ENCODE measurements at places on chromosomes 16 and 17.
A peak's percentile ranks its signal among the peaks of the same experiment; 100 is the strongest.

DNA sequence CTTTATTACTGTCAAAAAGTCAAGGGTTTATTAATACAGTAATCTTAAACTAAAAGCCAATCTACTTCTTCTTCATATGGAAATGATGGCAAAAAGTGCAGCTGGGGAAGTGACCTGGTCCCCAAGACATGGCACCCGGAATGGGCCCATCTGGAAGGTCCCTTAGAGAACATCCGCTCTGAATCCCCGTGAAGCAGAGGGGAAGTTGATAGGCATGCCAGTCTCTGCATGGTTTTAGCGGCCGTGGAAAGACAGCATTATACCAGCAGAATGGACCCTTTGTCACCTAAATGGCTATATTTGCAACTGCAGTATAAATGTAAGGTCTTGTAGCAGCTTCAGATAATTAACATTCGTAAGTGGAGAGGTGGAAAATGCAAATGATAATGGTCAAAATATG, 32.4 kb downstream of the COTL1 start:
- no peak for DNase-seq

DNA sequence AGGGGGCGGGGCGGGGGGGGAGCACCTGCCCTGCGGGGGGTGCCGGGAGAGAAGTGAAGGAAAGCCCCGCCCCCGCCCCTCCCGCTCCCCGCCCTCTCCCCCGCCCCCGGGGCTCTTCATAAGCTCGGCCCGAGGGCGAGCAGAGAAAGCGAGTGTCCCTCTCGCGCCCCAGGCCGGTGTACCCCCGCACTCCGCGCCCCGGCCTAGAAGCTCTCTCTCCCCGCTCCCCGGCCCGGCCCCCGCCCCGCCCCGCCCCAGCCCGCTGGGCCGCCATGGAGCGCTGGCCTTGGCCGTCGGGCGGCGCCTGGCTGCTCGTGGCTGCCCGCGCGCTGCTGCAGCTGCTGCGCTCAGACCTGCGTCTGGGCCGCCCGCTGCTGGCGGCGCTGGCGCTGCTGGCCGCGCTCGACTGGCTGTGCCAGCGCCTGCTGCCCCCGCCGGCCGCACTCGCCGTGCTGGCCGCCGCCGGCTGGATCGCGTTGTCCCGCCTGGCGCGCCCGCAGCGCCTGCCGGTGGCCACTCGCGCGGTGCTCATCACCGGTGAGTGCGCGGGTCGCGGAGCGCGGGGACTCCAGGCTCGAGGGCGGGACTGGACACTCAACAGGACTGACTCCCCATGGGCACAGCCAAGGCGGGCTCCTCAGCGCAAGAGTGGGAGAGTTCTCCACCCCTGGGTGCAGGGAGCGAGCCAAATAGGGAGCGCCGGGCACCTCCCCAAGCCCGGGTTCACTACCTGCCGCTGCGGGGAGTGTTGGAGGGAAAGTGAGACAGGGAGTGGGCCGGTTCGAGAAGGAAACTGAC, at the start of gene HSD11B2:
Gene HSD11B2, plus strand, starts transcription at position 145 of the 798 bp plus-strand sequence. Its CDS starts 128 bp downstream, at position 273.
- peak; percentile 72 for DNase-seq

DNA sequence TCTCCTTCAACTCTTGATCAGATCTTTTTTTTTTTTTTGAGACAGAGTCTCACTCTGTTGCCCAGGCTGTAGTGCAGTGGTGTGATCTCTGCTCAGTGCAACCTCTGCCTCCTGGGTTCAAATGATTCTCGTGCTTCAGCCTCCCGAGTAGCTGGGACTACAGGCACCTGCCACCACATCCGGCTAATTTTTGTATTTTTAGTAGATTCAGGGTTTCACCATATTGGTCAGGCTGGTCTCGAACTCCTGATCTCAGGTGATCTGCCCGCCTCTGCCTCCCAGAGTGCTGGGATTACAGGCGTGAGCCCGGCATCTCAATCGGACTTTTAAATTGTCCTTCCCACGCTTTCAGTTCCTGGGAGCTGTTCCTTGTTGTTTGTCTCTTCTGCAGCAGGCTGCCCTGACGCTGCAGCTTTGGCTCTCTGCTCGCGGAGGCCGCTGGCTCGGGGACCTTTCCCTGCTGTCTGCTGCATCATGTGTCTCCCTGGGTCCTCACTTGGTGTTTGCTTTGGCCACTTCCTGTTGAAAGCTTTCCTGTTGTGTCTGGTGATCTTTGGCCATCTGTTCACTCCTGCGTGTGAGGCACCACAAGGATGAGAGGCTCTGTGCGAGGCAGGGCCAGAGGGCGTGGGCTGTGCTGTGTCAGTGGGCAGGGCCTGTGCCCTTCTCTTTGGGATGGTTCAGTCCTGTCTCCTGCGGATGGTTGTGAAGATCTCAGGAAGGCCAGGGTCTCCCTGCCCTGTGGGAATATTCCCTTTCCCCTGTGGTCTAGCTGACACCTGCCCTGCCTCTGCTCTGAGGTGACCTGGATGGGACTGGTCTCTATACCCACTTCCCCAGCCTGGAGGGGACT, 18.4 kb upstream of the CAPN15 start:
- DNase-seq = no peak

- DNase-seq = no peak
These were observed 28.3 kb downstream of the TRPV2 start for GRCh38 chr17:16443511-16444257.

- no peak for DNase-seq
These were observed 59.0 kb upstream of the NKD1 start for GRCh38 chr16:50489182-50489581.

- no peak for DNase-seq
These were observed 9.4 kb downstream of the C16orf89 start for GRCh38 chr16:5056352-5056751.

- DNase-seq = no peak
These were observed 907.0 kb downstream of the KCNJ18 start for GRCh38 chr17:22599322-22599721.

GRCh38 chr17:40499551-40500189, 1.8 kb downstream of the TNS4 start:
- no peak for DNase-seq

- DNase-seq = no peak
These were observed 157.5 kb downstream of the ZNF423 start for GRCh38 chr16:49698453-49698815.

- DNase-seq = no peak
These were observed 141.2 kb downstream of the AATF start for GRCh38 chr17:37089956-37090355.

DNA sequence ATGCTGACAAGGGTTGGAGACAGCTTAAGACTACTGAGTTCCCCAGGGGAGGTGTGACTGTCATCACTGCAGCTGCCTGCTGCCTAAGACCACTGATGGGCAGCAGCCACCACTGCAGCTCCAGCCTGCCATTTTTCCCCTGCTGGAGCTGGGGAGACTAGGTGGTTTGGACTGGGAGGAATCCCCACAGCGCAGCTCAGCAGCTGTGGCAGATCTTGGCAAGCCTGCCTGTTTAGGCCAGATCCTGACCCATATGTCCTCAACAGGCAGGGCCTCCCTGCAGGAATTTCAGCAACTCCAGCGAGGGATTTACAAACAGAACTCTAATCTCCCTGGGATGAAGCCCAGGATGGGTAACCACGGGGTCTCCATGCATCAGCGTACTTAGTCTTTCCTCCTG, 356.4 kb upstream of the TOM1L1 start:
- no peak for DNase-seq

- DNase-seq = no peak
These were observed 7.5 kb upstream of the IL21R start for GRCh38 chr16:27394516-27394915.

GRCh38 chr17:27906226-27906580, 13.0 kb upstream of the LYRM9 start:
- DNase-seq = no peak

- DNase-seq = no peak
These were observed 15.0 kb downstream of the OR1A1 start for GRCh38 chr17:3222505-3222904.

DNA sequence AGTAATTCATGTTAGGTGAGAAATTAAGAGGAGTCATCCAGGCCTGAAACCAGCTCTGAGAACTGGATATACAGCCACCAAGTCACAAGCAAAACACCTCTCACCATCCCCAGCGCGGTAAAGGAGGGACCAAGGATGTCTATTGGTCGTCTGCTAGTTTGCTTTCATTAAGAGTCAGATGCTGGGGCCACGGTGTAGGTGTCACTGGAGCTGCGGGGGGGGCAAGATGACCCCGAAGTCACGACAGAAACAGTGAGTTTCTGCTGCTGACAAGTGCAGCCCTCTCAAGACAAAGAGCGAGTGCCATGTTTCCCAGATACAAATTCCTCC, 790 bp downstream of the NCBP3 start:
- no peak for DNase-seq

GRCh38 chr17:83009414-83010205, 69.8 kb upstream of the METRNL start:
- DNase-seq = no peak

DNA sequence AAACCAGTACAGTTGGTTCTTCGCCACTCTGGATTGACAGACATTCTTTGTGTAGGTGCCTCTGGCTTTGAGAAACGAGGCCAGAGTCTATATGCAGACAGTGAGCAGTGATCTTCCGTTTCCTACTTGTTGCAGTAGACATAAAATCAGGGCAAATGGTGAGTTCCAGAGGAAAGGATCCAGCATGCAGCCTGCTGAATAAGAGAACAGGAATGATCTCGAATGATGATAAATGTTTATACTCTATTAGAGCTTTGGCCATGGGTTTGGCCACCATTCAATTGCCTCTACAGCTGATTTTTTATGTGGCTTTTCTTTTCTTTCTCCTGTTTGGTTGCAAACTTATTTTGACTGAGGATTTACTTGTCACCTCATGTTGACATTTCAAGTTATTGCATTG, 286.7 kb downstream of the IRX3 start:
- DNase-seq = no peak

DNA sequence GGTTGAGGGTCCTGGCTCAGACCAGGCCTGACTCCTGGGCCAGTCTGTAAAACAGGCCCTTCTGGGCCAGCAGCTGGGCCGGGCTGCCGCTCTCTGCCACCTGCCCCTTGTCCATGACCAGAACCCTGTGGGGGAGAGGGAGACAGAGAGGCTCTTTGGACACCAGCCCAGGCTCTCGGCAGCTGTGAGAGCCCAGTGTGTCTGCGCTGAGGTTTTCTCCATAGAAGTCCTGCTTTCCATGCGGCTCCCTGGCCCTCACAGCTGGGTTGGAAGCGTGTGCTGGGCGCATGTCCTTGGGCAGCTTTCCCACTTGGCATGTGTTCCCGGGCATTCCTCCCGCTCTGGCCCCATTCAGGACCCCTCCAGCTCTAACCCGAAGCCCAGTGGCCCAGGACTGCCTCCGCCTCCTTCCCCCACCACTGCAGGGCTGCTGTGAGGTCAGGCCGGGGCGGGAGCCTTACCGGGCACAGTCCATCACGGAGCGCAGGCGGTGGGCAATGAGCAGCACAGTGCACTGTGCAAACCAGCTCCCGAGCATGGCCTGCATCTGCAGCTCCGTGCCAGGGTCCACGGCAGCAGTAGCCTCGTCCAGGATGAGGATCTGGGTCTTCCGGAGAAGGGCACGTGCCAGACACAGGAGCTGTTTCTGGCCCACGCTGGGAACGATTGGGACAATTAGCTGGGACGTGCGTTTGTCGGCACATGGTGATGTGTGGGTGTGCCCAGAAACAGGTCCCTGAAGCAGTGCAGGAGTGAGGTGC, 73.0 kb downstream of the ABCC6 start:
- DNase-seq = no peak

DNA sequence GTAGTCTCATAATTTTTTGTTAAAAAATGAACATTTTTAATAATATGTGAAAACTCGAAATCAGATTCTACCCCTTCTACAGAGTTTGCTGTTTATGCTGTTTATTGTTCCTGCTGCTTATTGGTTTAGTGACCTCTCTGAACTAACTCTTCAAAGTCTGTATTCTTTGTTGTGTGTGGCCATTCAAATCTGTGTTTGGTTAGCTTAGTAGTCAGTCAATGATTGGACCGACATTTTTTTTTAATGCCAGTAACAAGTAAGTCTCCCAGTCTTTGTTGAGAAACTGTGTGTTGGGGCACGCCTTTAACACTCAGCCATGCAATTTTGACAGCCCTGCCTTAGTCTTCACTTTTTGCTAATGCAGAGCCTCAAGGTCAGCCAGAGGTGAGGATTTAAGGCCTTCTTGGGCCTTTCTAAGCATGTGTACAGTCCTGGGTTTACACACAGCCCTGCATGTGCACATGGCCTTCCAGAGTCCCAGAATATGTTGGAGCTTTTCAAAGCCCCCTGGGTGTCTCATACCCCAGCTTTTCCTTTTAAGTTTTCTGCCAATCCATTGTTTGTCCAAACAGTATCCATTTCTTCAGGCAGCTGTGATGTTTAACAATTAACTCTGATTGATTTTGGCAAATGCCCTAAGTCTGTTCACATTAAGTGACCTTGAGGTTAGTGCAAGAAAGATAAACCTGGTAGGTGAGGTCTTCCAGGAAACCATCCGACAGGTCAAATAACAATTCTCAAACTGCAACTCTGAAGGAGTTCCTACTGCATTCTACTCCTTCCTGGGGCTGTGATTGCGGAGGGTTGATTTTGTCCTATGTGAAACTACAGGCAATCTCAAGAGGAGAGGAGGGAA, 389.3 kb downstream of the PMP22 start:
- no peak for DNase-seq

- DNase-seq = no peak
These were observed 13.1 kb downstream of the SLC38A8 start for GRCh38 chr16:84029297-84030047.

DNA sequence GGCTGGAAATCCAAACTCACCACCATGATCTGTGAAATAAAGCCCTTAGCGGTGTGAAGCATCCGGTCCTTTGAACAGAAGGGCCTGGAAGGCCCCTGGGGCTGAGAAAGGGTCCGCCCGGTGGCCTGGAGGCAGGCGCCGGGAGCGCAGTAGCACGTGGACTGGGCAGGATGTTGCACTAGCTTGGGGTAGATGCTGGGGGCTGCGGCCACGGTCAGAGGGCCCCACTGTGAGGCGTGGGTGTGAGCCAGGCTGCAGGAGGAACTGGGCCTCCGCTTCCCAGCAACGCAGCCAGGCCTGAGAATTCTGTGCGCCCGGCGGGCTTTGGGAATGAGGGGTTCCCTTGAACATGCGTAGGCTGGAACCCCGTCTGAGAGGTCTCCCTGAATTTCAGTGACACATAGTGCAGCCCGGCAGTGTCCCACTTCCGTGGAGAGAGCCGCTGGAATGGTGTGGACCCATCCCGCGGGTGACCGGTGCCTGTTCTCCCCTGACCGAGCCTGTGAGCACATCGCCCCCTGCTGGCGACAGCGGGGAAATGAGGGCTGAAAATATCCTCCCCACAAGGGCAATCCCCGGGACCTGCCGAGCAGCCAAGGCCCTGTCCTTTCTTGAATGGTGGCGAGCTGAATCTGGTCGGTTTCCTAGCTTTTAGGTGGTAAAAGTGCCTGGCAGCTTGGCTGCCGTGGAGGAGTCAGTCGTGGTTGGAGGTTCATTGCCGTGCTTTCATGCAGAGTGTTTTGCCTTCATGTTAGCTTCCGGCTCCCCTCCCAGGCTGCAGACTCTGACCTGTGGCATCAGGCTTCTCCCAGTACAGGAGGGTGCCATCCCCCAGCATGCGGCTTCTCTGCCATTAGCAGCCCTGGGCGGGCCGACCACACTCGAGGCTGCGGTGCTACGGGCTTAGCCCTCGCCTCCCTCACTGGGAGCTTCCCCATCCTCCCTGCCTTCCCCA, 43.8 kb downstream of the DNAJA2 start:
- DNase-seq = peak; percentile 68

- DNase-seq = no peak
These were observed 191.8 kb downstream of the XYLT1 start for GRCh38 chr16:17278988-17279387.
